ENCODE measurements at places on chromosomes 1 and 21. TPM values are rescaled to one million over a fixed set of nuclear protein-coding genes. Genes with fewer than 3 reads are reported as not detected.

DNA sequence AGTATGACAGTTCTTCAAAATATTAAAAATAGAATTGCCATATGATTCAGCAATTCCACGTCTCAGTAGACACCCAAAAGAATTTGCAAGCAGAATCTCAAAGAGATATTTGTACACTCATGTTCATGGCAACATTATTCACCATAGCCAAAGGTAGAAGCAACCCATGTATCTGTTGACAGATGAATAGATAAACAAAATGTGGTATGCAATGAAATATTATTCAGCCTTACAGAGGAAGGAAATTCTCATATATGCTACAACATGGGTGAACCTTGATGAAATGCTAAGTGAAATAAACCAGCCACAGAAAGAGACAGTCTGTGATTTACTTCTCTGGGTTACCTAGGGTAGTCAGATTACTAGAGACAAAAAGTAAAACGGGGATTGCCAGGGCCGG lies 47.0 kb downstream of the NAV1 start:
- DNase-seq: no peak

DNA sequence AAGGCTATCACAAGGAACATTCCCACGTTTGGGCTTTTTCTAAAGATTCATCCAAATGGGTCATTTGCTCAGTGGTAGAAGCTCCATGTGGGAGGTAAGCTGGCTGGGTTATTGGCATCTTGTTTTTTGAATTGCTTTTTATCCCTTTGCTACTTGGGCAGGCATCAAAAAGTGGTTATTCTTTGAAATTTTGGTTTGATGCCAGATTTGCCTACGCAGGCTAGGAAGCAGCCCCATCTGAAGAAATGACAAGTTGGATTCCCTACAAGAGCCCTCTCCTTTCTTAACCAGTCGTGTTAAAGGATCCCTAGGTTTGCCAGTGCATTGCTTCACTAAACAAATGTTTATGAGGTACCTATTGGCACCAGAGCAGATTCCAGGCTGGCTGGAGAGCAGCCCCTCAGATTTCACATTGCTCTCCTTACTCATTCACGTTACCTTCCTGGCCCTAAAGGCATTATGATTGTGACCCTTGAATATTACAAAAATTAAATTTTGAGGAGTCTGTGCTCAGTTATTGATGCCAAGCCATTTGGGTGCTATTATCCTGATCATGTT lies 38.8 kb downstream of the ARID1A start:
- DNase-seq: no peak

DNA sequence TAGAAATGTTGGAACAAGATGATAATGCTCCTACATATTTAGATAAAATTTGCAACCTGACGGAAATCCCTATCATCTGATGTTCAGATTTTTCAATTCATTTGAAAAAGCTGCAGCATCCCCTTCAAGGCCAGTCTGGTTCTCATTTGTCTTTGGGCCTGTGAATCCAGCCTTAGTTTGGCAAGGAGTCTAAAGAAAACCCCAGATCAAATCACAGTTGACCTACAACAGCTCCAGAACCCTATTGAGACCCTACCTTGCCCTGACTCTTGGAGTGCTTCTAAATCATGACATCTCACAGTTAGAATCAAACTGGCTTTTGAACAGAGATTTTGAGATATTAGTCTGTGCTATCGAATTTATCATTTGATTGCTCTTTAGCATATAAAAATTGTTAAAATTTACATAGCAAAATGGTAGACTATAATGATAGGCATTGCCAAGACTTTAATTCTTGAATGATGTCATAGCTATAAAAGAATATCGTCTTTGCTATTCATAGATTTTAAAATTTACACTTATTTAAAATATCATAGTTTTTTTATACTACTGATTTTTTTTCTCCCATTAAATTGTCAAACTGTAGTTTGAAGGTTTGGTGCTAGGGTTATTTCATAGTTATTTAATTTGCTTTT lies 2.2 kb downstream of the PPP2R5A start:
- no peak for DNase-seq

GRCh38 chr1:21052034-21052433 lies 124.7 kb downstream of the EIF4G3 start:
- DNase-seq: no peak

DNA sequence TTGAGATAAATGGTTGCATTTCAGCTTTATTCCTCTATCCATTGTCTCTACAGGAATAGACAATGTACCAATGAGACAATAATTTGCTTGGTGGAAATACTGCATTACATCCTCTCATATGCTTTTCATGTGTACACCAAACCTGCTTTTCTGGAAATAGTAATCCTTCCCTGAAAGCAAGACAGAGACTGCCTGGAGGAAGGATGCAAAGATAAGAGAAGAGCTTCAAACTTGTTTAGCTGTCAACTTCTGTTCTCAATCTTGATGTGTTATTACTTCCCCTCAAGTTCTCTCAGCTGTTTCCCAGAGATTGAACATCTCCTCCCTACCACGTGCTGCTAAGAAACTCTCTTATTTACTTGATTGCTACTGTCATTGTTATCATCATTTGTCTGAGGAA lies 1125.4 kb upstream of the TMPRSS15 start:
- DNase-seq: no peak

The BRWD1 gene
- 27.9 TPM for total RNA-seq

The TARDBP gene
- total RNA-seq: 163 TPM

The PFKFB2 gene
- 4.3 TPM for total RNA-seq

Data from activated CD8-positive, alpha-beta T cell treated with anti-CD3 and anti-CD28 coated beads for 36 hours (primary cell).